Stimulated activated naive CD8-positive, alpha-beta T cell treated with anti-CD3 and anti-CD28 coated beads, Interleukin-15, amount 100 ng/mL, for 72 hours (primary cell): ENCODE measurements at places on chromosomes 4 and X.

DNA sequence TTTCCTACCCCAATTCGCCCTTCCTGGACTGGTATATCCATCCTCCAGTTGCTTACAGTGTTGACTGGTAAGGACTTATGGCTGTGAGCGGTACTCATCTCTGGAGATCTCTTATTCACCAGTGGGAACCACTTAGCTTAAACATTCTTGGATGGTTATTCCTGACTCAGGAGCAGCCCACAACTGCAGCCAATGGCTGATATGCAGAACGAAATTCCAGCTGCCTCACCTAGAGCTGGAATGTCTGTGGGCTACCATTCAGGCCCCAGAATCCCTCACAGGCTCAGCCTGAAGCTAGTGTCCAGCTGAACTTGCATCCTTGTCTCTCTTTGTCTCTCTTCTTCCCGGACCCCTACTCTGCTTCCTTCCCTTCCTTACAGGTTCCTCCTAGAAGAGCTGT, 138.9 kb upstream of the SMIM31 start:
- no peak for DNase-seq

GRCh38 chr4:174120446-174121295, 162.8 kb downstream of the FBXO8 start:
- peak; percentile 4 for DNase-seq

- no peak for DNase-seq
Observed at GRCh38 chrX:9658409-9658808, 107.2 kb downstream of the GPR143 start.

DNA sequence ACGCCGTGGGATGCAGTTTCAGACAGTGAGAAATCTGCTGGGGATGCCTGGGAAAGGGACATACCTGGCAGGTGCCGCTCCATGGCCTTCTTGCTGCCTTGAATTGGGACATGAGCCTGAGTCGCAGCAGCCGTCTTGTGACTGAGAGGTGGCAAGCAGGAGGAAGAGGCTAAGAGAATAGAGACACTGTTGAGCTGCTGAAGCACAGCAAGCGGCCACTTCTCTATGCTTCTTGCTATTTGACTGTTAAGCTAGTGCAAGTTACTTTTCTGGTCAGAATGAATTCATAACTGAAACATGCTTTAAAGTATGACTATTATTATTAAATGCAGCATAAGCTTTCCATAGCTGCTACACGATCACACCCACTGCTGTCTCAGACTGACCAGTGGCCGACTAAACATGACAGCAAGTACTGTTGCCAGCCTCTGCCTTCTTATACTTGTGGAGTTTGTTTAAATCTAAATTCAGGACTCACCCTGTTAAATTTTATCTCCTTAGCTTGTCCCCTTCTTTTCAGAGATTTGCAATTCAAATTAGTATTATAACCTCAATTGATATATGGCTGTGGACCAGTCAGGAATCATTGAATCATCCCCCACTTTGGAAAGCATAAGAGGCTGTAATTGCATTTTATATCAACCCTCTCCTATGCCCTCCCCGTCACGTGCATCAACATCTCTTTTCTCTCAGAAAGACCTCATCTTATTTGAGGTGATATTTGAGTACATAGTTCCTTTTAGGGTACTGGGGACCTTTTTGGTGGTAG, 24.8 kb upstream of the ACSL1 start:
- DNase-seq = no peak

GRCh38 chrX:1491851-1492349, 39.2 kb upstream of the ASMTL start:
- DNase-seq = peak; percentile 87
